Fibroblast of mammary gland (primary cell): ENCODE measurements at places on chromosomes 2 and 18.

GRCh38 chr2:27431395-27431794, 3.0 kb downstream of the NRBP1 start:
- DNase-seq, result peak; percentile 82

GRCh38 chr2:50951437-50951836, 80.5 kb downstream of the NRXN1 start:
- DNase-seq, result peak; percentile 28

- DNase-seq, result no peak
Observed at GRCh38 chr18:67511840-67512239, 4.7 kb downstream of the DSEL start.

- DNase-seq, result no peak
Observed at GRCh38 chr2:235078182-235078581, 126.4 kb downstream of the SH3BP4 start.

GRCh38 chr2:239285071-239285931, 115.5 kb downstream of the HDAC4 start:
- no peak for DNase-seq

GRCh38 chr18:48133671-48134251, 203.3 kb upstream of the SMAD2 start:
- no peak for DNase-seq

- DNase-seq, result no peak
Observed at GRCh38 chr2:67499989-67500388, 102.9 kb downstream of the ETAA1 start.

GRCh38 chr2:117785740-117786139, 28.8 kb upstream of the DDX18 start:
- DNase-seq, result peak; percentile 47

DNA sequence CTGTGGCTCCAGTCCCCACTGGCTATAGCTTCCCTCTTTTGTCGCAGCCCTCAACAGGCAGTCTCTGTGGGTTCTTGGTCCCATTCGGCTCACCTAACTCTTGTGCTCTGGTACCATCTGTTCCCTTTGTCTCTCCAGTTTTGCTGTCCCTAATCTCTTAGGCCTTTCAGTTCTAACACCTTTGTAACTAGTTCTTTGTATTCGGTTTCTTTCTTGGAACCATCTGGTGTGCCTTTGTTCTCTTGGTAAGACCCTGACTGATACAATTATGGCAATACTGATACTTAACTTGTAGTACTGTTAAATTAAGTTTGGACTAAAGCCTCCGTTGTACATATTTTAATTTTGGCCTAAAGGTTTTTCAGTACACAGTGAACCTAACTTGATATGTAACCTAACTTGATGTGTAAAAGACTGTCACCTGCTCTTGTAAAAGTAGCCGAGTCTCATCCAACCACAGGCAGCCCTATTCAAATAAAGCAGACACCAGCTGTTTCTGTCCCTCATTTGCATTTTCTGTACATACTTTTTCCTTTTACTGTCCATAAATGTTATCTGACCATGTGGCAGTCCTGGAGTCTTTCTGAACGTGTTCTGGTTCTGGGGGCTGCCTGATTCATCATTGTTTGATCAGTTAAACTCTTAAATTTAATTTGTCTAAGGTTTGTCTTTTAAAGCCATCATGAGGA, 4.8 kb upstream of the MRPL44 start:
- no peak for DNase-seq

DNA sequence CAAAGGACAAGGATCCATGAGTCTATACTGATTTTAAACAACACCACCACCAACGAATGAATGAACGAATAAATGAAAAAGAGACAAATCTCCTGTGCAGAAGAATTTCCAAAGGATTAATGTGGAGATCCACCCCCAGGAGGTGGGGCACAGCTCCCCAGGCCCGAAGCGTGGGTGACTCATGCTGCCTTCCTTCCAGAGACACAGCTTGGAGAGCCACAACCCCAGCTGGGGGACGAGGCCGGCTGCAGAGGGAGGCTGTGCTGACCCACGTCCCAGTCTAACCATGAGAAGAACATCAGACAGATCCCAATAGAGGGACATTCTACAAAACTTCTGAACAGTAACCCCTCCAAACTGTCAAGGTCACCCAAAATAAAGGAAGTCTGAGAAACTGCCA, 557.3 kb upstream of the SALL3 start:
- DNase-seq, result no peak

DNA sequence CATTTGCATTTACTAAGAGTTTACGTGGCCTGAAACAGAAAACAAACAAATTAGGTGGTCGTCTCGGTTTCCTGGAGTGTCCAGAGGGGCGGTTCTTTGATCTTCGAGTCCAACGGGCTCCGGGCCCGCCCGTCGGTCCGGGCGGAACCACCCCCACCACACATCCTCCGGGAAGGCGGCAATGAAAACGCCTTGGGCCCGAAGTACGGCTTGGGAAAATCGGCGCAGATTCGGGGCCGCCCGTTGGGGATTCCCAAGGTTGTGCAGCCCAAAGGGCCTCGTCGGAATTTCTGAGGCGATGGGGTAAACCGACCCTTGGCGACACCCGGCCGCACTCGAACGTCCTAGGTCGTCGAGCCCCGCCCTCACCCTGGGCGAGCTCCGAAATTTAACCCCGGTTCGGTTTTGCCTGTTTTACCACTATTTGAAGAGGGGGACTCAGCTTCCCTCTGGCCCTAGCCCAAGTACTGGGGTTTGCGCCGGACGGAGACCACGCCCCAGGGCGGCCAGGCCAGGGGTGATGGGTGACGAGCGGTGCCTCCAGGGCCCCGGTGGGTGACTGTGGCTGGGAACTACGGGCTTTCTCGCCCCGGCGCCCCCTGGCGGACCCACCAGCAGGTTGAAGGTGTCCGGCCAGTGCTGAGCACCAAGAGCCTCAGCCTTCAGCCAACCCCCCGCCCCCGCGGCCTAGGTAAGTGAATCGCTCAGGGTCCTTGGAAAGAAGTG, 1.9 kb upstream of the CFAP53 start:
- peak; percentile 72 for DNase-seq

GRCh38 chr2:197972061-197972460, 167.7 kb downstream of the PLCL1 start:
- peak; percentile 94 for DNase-seq

GRCh38 chr2:74834792-74835755, 1.1 kb downstream of the HK2 start:
- peak; percentile 48 for DNase-seq

DNA sequence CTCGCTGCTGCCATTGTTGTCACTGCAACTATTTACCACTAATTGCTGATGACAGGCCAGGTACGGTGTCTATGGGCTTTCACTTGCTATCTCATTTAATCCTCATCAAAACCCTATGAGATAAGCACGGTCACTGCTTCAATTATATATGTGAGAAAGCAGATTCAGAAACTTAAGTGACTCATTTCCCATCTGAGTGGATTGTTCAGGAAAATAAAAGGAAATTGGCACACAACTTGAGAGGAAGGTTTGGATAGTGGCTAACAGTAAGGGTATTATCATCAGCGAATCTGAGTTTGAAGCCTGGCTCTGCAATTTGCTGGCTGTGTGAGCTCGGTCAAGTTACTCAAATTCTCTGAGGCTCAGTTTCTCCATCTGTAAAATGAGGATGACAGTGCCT, 196.0 kb downstream of the KCNS3 start:
- no peak for DNase-seq

- DNase-seq, result no peak
Observed at GRCh38 chr18:9067823-9068222, 34.7 kb upstream of the NDUFV2 start.

DNA sequence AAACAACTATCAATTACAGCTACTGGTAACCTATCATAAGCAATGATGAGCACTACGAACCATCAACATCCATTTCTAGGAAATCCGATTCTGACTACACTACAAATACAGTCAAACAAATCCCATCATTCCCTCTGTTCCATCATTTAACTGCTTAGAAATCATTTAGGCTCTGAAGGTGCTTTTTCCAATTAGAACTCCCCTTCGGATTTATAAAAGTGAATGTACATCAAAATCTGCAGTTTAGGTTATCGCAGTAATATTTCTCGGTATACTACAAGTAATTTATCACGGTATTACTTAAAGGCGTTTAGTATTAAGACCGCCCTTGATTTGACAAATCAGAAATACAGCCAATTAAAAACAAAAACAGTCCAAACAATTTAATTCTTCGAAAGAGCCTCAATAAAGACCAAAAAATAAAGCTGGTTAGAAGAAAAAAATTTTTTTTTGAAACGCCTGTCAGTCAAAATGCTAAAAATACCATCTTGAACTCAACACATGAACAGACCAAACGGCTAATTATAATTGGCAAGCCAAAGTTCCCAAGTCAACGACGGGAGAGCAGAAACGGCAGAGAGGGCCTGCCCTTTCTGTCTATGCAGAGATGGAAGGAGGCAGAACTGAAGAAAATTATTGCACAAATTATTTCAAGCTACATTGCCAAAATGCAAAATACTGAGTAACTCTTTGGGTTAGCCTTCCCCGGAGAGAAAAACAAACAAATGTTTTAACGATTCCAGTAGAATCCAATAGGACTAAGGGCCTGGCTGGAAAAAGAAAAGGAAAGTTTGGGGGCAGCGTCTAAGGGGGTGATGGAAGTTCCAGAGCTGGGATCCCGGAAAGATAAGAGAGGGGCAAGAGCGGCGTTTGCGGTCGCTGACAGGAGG, 1.2 kb downstream of the VPS54 start:
- peak; percentile 55 for DNase-seq

DNA sequence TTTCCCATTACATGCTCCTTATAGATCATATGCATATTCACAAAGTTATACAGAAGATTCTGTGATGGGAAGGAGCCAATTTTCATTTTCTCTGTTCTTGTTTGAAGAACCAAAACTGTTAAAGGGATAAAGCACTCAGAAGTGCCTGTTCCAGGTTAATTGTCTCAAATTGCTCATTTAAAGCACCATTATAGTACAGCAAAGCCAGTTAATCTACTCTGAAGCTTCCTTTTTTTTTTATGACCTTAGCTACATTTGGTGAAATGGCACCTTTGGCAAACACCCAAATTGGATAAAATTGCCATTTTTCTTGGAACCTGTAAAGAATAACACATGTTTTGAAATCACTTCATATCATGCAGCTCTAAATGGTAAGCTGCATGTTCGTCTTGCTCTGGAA, 1092.3 kb downstream of the BCL11A start:
- no peak for DNase-seq

DNA sequence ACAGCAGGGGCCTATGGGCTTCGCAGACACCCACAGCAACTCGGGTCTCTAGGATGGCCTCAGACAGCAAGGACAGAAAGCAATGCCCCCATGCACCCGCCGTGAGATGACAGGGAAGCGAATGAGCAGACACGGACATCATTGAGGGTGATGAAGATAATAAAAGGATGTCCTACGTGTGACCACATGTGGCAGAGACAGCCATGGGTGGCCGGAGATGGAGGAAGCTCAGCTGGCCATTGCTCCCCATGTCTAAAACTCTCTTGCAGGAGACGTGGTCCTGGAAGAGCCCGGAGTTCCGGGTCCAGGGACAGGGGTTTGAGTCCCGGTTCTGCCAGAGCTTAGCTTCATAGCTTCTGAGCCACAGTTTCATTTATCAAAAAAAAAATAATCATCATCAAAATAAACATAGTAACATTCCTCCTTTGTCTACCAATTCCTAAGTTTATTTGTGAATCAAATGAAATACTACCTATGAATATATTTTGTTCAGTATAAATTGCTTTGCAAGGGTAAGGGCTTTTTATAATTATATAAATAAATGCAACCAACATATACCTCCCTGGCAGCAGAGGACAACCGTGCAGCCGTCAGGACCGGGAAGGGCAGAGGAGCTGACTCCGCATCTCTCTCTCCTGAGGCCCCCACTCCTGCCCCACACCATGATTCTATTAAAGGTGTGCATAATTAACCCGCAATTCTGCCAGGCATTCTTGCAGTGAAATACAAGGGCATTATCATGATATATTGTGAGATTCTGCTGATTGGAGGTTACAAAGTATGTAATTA, 401.4 kb upstream of the MYT1L start:
- DNase-seq, result no peak

- no peak for DNase-seq
Observed at GRCh38 chr2:151716721-151717120, 17.6 kb downstream of the NEB start.

DNA sequence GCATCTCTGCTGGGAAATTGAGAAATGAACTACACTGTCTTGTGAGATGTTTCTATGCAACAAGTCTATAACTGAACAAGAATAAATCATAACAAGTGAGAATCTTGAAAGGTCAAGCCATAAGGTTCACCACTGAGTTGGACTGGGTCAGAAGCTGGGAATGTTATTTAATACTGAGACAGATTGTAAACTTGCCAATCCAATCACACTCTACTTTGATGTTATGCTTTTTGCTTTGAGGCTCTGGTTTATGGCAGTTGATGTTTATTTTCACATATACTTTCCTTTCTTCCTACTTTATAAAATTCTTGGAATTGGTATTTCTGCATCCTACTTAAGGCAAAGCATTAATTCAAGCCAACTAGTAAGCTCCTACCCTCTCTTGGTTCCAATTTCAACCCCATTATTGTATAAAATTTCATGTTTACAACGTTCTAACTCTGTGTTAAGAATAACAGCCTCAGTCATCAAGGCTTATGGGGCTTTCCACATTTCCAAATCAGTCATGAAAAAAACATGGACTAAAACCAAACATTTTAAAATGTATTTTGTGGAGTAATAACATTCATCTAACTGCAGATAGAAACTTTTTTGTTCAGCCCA, 533.4 kb downstream of the NYAP2 start:
- no peak for DNase-seq

DNA sequence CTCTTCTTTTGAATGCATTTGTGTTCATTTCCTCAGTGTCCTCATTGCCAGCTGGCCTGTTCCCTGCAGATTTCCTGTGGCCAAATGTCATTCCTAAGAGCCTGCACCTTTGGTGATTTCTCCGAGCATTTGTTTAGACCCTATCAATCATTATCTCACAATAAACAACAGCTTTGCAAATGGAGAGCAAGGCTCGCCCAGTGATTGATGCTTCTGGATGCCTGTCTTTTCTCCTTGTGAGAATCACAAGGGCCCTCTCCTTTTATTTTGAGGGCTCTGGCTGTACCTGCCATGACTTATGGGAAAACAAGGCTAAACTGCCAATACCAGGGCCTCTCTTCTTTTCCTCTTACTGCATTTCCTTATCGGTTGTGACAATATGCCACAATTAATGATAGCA, 1454.4 kb upstream of the CELF4 start:
- no peak for DNase-seq

DNA sequence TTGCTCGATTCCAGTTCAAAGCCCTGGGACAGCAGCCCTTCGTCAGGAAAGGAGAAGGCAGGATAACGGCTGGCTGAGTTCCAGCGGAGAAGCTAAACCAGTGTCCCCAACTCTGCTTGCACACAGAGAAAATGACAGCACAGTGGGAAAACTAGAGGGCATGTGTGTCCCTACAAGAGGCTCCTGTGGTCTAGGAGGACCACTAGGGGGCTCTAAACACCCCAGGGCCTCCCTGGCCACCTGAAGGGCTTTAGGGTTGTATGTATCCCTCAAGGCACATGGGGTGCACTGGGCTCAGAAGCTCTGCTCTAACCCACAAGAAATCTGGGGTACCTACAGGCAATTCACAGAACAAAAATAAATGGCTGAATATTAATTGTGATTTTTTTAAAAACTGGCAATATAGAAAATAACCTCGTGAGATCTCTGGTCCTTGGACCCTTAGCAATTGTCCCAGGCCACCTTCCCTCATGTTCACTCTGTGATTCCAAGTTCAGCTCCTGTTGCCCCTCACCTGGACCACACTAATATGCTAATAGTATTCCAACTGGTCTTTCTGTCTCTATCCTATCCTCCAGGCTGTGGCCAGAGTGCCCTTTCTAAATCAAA, 17.5 kb downstream of the STAT1 start:
- peak; percentile 47 for DNase-seq

GRCh38 chr18:79556829-79557585, 122.6 kb upstream of the CTDP1 start:
- DNase-seq, result no peak
